ENCODE measurements at places on chromosomes 1 and 21.
A peak's percentile ranks its signal among the peaks of the same experiment; 100 is the strongest.

DNA sequence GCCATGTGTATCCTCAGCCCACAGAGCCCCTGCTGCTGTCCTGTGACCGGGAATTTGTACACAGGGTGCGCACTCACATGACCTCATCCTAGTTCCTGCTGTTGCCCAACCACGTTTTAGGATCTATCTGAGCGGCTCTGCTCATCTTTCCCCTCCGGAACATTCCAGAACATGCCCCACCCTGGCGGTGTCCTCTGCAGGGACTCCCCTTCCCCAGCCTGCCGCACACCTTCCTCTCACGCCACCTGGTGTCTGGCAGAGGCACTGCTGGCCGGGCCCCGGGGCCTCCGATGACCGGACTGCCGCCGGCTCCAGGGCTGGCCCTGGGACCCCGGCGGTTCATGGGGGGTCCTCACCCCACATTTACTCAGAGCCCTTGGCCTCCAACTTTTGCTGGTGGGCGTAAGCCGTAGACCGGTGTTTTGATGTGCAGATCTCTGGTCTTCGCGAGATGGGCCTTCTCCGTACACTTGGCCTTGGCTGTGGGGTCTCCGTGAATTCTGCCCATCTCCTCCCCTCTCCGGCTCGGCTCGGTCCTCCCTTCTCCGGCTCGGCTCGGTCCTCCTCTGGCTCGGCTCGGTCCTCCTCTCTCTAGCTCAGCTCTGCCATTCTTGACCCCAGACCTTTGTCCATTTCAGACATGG, 29.5 kb downstream of the ARHGEF16 start:
- DNase-seq: peak; percentile 69

- DNase-seq: no peak
Measured at GRCh38 chr1:185040408-185040735, 5.0 kb upstream of the RNF2 start.

GRCh38 chr1:161307230-161307768, 2.5 kb downstream of the MPZ start:
- DNase-seq: peak; percentile 82

DNA sequence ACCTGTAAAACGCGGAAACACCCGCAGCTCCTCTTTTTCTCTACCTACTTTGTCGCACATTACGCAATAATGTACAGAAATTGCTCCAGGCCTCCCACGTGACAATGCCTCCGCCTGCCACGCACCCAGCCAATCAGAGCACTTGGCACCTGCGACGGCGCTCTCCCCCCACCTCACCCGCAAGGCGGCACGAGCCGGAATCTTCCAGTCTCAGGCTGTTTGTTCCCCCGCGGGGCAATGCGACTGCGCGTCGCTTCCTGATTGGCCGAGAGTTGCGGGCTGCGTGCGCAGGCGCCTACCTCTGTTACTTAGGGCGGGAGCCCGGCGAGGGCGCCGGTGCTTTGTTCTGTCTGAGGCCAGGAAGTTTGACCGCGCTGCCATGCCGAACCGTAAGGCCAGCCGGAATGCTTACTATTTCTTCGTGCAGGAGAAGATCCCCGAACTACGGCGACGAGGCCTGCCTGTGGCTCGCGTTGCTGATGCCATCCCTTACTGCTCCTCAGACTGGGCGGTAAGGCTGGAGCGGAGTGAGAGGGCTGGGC, at the start of gene MAEL:
MAEL (plus strand) TSS at position 307 of the 542 bp plus-strand sequence; CDS start at position 380, 73 bp downstream.
- DNase-seq: no peak

- no peak for DNase-seq
Measured at GRCh38 chr1:59158321-59158720, 138.6 kb upstream of the FGGY start.

DNA sequence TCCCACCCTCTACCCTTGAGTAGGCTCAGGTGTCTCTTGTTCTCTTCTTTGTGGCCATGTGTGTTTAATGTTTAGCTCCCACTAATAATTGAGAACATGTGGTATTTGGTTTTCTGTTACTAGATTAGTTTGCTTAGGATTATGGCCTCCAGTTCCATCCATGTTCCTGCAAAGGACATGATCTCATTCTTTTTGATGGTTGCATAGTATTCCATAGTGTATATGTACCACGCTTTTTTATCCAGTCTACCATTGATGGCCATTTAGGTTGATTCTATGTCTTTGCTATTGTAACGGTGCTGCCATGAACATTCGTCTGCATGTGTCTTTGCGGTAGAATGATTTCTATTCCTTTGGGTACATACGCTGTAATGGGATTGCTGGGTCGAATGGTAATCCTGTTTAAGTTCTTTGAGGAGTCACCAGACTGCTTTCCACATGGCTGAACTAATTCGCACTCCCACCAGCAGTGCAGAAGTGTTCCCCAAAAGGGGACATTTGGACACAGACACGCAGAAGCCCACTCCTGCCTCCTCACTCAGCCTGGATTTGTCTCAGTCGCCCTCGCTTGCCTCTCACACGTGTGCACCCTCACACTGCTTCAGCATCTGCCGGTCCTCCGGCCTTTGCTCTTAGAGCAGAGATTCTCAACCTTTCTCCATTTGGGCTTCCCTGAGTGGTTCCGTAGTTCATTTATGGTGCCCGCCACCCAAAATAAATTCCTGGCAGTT, 3.7 kb downstream of the MX2 start:
- no peak for DNase-seq

GRCh38 chr1:228091084-228091483, 8.6 kb downstream of the ARF1 start:
- DNase-seq: no peak

GRCh38 chr1:28365864-28366263, 3.7 kb upstream of the PHACTR4 start:
- DNase-seq: no peak
